Fibroblast of villous mesenchyme (primary cell): ENCODE measurements at places on chromosomes 1 and 21. TPM values are rescaled to one million over a fixed set of nuclear protein-coding genes. Genes with fewer than 3 reads are reported as not detected.

The GRHL3 gene
- total RNA-seq, result not detected in 2 replicates

- peak; percentile 92 for DNase-seq
Observed at GRCh38 chr1:94807742-94808491, 12.2 kb upstream of the SLC44A3 start.

The CCDC30 gene
- 0.86 and 0.97 TPM in 2 replicates for total RNA-seq

- DNase-seq, result no peak
Observed at GRCh38 chr1:82849460-82849859, 1048.7 kb downstream of the ADGRL2 start.

The LAMTOR2 gene
- total RNA-seq, result 38.3 and 40.6 TPM in 2 replicates
